T-cell (primary cell): ENCODE measurements at places on chromosomes 6 and 20.

DNA sequence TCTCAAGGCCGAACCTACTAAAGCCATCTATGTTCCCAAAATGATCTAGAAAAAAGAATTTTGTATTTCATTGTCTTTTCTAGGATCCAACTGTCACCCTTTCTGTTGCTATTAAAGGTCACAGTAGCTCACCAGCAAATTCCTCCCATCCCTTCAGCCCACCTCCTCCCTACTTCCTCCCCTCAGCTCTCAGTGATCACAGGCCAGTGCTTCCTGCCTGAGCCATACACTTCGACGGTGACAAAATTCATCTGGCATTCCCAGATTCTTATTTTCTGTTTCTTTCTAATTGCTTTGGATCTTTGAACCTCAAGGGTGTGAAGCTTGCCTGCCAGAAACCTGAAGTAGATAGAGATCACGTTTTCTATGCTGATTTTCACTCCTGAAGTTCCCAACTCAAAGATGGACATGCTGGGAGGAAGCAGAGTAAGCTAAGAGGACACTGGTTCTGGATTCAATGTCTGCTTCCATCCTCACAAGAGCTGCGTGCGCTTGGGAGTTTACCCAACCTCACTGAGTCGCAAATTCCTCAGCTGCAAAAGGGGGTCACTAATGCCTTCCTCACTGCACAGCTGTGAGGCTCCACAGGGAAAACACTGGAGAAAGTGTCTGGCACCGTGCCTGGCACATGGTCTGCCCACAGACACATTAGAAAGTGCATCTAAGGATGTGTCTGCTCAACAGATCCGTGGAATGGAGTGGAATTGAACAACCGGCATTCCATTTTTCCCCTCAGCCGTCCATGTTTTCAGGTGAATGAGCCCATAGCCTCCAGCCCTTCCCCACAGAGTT, 34.5 kb downstream of the MDGA1 start:
- no peak for DNase-seq

DNA sequence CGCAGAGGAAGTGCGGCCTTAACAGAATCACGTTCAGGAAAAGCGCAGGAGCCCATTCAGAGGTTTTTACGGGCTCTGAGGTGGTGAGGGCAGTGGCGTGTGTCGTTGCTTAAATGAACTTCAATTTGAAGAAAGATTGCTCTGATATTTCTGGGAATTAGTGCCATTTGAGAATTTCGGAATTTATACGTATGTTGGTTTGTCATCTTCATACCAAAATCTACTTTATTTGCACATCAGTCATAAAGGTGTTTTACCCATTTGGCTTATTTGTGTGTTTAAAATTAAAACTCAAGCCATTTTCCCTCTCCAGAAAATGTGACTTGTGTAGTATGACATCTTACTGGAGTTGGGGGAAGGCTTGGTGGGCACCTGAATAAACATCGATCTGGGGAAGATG, 48.1 kb upstream of the TULP4 start:
- DNase-seq: no peak

GRCh38 chr6:34517966-34518365, 38.2 kb downstream of the SPDEF start:
- no peak for DNase-seq

DNA sequence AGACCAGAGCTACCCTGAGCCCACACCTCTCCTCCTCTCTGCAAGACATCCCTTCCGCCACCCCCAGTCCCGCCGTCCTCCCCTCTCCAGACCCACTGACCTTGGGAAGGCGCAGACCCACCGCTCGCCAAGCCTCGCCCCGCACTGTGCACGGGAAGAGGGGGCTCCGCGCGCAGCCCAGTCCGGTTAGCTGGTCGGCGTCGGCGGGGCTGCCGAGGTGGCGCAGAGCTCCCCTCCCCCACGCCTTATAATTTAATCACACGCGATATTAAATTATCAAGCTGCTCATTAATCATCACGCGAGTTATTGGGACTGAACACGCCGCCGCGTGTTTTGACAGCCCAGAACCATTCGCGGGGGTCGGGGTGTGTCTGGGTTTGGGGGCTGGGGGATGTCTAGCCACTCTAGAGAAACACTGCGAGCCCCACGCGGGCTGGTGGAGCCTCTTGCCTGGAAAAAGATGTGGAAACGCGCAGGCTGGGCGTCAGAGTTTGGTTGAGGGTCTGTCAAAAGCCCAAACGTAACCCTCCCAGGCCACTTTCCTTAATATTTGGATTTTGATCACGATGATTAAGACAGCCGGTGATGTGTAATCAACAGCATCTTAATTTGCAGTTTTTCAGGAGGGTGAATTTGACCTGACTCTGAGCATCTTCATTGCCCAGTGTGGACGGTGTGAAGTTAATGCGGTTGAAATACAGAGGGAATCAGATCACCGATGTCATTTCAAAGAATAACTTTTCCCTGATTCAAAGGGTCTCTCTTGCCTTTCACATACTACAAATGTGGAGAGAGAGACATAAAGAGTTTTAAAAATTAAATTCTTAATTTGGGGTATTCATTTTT, at the start of gene LINC00237:
Gene LINC00237 (minus strand): TSS at position 188 of the 847 bp plus-strand sequence.
- no peak for DNase-seq

- DNase-seq: no peak
Measured at GRCh38 chr20:37364927-37365272, 19.0 kb downstream of the SRC start.

- no peak for DNase-seq
Measured at GRCh38 chr6:16674801-16675392, 86.4 kb downstream of the ATXN1 start.

DNA sequence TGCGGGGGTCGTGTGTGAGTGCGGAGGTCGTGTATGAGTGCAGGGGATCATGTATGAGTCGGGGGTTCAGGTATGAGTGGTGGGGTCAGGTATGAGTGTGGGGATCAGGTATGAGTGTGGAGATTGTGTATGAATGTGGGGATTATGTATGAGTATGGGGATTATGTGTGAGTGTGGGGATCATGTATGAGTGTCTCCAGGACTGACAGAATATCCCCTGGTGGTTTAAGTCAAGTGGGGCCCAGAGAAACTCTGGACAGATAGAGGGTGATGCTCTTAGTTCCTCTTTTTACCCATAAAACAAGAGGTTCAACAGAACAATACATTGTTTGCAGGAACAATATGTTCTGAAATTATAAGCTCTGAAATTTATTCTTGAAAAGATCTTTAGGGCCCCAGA, 131.9 kb downstream of the UST start:
- no peak for DNase-seq

DNA sequence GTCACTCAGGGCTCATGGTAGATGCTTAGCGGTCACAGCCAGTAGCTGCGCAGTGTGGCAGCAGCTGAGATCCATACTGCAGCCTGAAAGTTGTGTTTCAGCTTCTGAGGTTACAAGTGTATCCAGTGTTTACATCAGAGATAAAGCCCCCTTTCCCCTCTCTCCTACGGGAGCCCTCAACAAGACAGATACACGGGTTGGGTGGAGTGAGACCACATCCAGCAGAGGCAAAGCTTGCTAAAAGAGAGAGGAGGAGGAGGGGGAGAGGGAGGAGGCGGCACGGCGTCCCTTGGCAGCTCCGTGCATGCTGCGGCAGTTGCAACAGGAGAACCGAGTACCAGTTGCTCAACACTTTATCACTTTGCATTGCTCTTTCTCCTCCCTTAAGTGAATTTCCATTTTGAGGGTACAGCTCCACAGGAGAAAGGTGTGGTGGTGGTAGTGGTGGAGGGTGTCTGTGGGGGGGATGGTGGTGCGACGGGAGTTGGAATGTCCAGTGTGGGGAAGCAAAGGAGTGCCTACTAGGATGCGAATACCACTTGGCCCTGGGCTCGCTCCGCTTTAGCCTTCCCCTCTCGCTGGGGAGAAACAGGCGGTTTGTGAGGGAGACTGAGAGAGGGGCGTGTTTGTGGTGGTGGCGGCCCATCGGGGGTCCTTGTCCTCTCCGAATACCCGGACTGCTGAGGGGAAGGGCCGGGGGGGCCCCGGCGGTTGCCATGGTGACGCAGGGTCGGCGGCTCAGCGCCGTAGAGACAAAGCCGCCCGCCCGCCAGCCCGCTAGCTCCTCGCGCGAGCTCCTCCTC, 405 bp upstream of the RNF182 start:
- peak; percentile 32 for DNase-seq

- no peak for DNase-seq
Measured at GRCh38 chr6:156948807-156949206, 171.6 kb downstream of the ARID1B start.

- DNase-seq: no peak
Measured at GRCh38 chr6:40543146-40543545, 44.0 kb downstream of the LRFN2 start.

GRCh38 chr20:39338469-39339376, 376.6 kb downstream of the DHX35 start:
- DNase-seq: no peak
